NCI-H2171 (cell line): ENCODE measurements at places on chromosomes 7 and 10.

DNA sequence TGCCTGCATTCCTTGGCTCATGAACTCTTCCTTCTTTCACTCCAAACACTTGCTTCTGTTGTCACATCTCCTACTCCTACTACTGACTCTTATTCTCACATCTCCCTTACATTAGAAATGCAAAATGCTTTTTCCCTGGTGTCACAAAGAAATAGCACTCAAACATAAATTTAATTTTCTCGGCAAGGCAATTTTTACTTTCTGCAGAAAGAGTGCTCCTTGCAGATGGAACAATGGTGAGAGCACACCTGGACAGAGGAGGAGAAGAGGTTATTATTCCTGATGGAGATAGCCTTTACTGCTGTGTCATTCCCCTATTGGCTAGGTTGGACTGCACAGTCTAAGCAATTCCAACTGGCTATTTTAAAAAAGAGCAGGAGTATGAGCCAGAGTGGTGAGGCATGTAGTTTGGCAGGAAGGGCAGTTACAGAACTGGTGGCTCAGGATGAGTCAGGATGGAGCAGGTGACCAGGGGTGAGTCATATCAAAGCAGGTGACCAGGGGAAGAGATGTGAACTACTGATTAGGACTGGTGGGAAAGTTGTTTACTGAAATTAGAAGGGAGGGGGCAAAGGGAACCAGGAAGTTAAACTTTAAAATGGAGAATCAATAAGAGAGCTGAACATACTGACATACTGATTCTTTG, 52.9 kb downstream of the CYP2C9 start:
- no peak for DNase-seq

DNA sequence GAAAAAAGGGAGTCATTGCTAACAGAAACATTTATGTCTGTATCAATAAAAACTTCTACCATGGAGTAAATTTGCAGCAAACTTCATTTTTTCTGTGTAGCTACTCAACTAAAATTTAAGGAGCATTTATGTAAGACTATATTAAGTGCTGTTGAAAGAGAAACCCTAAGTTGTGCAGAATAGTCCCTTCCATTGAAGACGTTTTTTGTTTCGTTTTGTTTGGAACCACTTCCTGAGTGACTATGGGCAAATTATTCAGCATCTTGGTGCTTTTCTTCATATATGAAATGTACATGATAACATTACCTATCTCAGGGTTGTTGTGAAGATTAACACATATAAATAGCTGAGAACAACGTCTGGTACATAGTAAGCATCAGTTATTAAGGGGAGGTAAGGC, 24.3 kb downstream of the SEM1 start:
- no peak for DNase-seq

DNA sequence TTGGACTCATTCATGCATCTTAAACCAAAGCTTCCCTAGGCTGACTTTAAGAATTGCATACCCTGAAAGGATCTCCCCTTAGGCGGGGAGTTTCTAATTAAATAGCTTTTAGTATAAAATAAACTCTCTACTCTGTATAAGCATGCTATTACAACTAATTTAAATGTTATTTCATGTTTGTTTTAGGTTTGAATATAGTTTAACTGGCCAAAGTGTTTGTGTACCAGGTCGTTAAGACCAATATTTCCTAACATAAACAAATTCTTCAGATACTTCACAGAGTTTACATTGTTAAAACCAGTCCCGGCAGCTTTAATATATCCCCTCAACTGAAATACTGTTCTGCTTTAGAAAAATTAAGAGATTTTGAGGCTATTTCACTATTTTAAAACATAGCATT, 2.3 kb downstream of the GLI3 start:
- DNase-seq: no peak

DNA sequence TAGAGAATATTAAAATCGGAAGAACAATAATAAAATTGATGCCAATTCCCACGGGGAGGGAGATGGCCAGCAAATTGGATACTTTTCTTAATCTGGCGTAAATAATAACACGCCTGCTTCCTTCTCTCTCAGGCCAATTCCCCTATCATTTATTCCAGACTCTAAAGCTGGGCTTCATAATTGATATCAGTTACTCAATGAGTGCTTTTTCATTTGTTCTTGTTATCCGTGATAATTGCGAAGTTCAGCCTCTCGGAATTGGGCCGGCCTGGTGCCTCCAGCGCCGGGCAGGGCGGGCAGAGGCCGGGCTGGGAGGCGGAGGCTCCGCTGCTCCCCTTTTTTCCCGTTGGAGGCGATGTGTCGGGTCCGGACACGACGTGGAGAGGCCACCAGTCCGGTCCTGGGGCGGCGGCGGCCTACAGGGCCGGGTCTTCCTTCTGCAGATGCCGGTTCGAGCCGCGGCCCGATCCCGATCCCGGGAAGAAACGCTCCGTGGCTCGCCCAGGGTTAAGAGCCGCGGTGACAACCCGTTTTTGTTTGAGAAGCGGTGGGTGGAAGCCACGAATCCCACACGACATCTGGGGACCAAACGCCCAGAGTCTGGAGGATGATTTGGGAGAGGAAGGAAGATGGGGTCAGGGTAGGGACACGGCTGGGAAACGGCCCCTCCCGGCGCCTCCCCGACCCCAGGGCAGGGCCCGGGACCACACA, 13.6 kb downstream of the UNCX start:
- no peak for DNase-seq

- DNase-seq: no peak
These were observed 17.4 kb upstream of the SPOCK2 start for GRCh38 chr10:72105710-72106109.

GRCh38 chr7:127391591-127392181, 822 bp downstream of the ZNF800 start:
- DNase-seq: no peak

GRCh38 chr10:100114976-100115770, 33.5 kb upstream of the CPN1 start:
- no peak for DNase-seq

DNA sequence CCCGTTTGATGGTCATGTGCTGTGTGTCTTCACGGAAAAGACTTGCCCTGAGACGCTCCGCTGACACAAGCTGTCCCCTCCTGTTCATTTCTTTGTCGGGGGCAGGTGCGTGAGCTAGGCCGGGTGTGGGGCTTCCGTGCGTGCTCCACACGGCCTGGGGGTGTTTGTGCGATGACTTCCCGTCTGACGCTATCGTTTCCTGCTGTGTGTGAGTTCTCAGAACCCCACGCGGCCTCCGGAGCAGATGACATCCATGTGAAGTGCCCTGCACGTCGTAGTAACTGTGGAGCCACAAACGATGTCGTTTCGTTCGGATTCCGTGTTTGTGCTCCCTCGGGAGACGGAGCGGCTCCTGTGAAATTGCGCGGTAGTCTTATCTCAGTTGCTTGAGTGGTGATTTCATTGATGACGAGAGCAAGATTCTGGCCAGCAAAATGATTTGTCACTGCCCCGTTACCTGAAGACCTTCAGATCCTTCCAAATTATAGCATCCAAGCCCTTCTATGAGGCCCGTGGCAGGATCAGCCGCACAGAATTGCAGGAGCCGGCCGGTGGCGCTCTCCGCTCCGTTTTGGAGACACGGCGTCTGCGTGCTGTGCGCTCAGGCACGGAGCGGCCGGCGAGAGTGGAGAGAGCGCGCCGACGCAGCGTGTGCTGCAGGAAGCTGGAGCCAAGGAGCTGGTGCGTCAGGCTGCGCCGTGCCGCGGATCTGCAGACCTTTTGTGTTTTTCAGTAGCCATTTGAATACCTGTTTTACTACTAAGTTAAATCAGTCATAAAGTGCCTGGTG, 94.9 kb downstream of the NKX6-2 start:
- no peak for DNase-seq

DNA sequence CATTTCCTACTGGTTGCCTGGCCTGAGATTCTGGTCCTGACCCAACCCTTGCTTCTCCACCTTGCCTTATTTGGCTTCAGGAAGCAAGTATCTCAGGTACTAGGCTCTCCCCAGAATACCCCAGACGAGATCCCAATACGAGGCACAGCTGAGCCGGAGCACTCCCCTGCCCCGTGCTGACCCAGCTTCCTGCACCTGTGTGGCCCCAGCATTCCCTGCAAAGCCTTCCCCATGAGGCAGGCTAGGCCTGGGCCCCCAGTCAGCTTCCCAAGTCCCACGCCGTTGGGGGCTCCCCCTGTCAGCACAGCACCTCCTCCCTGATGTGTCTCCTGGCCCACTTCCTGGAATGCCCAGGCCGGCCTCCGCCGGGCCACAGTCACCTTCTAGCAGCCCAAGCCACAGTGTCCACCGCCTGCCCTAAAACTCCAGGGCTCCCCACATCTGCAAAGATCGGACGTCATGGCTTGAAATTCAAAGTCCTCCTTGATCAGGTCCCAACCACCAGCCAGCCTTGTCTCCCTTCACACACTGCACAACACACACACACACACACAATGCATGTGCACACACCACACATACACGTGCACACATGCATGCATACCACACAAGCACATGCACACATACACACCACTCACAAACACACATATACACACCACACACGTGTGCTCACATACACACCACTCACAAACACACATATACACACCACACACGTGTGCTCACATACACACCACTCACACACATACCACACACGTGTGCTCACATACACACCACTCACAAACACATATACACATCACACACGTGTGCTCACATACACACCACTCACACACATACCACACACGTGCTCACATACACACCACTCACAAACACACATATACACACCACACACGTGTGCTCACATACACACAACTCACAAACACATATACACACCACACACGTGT, 78.9 kb upstream of the FOXK1 start:
- no peak for DNase-seq

- DNase-seq: no peak
These were observed 108.0 kb downstream of the DOCK1 start for GRCh38 chr10:127013211-127013656.

- DNase-seq: peak; percentile 27
These were observed 39.1 kb downstream of the GOLGA7B start for GRCh38 chr10:97888641-97889262.

- DNase-seq: no peak
These were observed 245.6 kb downstream of the MAD1L1 start for GRCh38 chr7:1987084-1987535.

- no peak for DNase-seq
These were observed 1.3 kb upstream of the ERCC6 start for GRCh38 chr10:49540056-49540797.

DNA sequence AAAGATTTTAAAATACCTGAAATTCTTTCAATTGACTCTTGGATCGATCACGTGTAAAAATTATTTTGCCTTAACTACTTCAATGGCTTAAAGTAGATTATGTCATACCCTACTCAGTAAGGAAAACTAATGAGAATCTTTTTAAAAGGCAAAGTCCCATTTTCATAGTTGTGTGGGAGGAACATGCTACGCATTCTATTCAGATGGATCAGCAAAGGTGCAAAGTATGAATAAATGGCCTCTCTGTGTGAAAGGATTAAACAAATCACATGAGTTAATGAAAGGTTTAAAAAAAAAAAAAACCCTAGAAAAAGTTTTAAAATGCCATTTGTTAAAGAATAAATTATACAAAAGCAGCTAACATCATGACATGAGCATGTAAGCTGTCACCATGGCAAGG, 77.1 kb downstream of the ENO4 start:
- no peak for DNase-seq

GRCh38 chr7:159034988-159035387, 109.7 kb downstream of the VIPR2 start:
- no peak for DNase-seq

GRCh38 chr7:31095286-31096197, 43.4 kb downstream of the ADCYAP1R1 start:
- DNase-seq: no peak

GRCh38 chr7:76220185-76221057, 18.7 kb downstream of the SRRM3 start:
- peak; percentile 87 for DNase-seq

DNA sequence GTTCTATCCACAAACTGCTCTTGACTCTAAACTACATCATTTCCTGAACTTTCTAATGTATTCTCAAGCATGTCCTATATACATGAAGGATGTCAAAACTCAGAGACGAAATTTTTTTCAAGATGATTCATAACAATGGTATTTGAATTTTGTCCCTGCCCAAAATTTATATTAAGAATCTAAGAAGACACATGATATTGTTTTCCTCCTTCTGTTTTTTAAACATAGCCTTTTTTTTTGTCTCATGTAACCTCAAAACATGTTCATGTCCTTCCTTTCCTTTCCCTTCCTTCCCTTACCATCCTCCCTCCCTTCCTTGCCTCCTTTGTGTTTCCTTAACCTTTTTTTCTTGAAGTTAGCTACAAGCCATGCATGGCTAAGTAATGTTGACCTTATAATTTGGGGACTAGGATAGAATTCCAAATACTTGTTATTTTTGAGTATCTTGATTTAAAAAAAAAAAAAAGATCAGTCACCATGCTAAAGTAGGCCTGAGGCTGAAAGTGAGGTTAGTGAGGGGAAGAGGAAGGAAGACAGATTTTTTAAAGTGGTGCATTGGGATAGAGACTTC, 163.0 kb downstream of the SUGCT start:
- no peak for DNase-seq

- no peak for DNase-seq
These were observed 133.8 kb downstream of the SEMA3A start for GRCh38 chr7:84060760-84061261.

GRCh38 chr10:122096705-122097104, 107.7 kb downstream of the TACC2 start:
- no peak for DNase-seq

- DNase-seq: no peak
These were observed 135.7 kb downstream of the AHR start for GRCh38 chr7:17434191-17434590.

DNA sequence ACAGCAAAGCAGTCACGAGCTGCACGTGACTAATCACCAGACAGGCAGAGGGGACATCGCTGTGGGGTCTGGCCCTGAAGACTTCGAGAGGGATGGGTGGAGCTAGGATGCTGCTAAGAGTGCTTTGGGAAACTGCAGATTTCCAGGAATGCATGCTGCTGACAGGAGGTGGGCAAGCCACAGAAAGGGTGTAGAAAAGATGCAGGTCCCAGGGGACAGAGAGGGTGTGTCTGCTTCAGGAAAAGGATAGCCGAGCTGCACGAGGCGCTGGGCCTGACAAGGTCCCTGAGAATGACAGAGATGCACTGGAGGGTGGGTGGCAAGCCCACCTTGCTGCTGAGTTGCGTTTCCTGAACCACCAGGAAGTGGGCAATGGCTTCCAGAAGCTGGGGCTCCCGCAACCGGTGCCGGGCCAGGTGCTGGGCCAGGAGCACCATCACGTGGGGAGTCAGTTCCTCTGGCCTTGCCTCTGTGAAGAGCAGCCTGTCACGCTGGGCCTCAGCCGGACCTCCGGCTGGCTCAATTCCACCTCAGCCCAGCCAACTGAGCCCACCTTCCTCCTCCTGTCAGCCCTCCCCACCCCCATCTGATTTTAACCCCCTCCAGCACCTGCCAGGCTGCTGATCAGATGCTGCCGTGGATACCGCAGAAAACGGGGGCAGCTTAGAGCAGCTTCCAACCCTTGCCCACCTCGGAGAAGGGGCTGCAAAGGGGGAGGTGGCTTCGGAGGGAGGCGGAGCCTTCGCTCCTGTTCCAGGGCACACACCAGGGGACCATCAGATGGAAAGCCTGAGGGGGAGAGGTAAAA, 2.2 kb downstream of the FASTK start:
- no peak for DNase-seq

DNA sequence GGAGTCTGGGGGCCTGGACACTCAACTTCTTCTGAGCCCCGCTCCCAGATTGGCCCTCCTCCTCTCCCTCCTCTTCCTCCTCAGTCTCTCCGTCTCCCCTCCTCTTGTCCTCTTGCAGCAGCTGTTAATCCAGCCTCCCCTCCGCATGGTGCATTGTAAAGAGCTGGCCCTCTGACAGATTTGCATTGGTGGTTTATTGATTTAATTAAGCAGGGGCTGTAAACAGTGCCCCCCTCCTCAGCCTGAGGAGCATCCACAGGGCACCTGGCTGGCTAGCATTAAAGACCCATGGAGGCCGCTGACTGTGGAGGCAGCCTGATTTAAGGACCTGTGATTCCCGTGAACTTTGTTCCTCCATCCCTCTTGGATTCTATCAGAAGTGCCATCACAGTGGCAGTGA, 28.9 kb upstream of the PCBD1 start:
- no peak for DNase-seq
